ENCODE measurements at places on chromosomes 3 and 15.

DNA sequence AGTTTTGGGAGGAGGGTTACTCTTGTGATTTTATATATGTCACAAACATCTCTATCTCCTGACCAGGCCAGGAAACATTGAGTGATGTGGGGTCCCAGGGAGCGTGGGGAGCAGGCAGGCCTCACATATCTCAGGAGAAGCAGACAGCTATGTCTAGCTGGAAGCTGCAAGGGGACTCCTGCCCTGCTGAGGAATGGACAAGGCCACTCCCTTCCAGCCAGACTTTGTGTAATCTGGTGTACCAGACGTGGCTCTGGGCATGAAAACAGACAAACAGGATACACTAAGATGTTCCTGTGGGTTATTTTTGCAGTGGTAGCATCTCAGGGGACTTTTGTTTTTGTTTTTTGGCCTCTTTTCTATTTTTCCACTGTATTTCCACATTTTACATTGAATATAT, 23.2 kb downstream of the CYP8B1 start:
- no peak for DNase-seq

- no peak for DNase-seq
These were observed 481.7 kb upstream of the TGFBR2 start for GRCh38 chr3:30124435-30125370.

- DNase-seq = no peak
These were observed 103.6 kb downstream of the FNDC3B start for GRCh38 chr3:172142864-172143451.

- no peak for DNase-seq
These were observed 28.3 kb downstream of the IDH3A start for GRCh38 chr15:78177447-78177873.

DNA sequence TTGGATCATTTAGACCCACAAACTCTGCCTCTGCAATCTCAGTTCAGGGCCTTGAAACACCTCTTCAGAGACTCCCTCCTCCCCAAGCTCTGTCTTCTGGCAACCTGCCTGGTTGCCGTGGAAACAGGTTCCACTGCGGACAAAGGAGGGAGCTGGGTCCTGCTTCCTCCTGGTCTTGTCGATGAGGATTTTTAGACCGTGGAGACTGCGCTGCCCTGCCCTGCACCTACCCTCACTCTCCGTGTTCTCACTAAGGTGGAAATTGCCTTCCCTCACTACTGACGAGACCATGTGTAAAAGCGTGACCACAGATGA, at the start of gene RTP1:
Gene RTP1, plus strand, starts transcription at position 152 of the 315 bp plus-strand sequence. Its CDS starts 30 bp downstream, at position 182.
- no peak for DNase-seq

GRCh38 chr3:12897381-12898289, 56.3 kb upstream of the RPL32 start:
- no peak for DNase-seq

DNA sequence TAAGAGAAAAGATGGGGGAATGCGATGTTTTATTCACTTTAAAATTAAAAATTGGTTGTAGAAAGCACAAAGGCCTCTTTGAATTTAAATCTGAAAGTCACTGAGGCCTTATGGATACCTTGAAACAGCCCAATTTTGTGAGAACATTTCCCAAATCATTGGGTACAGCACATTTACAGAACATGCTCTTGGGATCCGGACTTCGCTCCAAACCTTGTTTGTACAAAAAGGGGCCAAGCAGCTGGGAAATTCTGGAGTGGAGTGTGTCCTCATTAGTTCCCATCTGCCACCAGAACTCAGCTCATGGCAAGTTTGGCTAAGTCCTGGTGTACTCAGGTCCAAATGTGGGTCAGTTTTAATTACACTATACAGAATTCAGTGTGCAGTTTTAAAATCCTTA, 254.2 kb downstream of the ZBTB20 start:
- DNase-seq = no peak

- DNase-seq = no peak
These were observed 218.6 kb downstream of the GREM1 start for GRCh38 chr15:32936283-32936918.

DNA sequence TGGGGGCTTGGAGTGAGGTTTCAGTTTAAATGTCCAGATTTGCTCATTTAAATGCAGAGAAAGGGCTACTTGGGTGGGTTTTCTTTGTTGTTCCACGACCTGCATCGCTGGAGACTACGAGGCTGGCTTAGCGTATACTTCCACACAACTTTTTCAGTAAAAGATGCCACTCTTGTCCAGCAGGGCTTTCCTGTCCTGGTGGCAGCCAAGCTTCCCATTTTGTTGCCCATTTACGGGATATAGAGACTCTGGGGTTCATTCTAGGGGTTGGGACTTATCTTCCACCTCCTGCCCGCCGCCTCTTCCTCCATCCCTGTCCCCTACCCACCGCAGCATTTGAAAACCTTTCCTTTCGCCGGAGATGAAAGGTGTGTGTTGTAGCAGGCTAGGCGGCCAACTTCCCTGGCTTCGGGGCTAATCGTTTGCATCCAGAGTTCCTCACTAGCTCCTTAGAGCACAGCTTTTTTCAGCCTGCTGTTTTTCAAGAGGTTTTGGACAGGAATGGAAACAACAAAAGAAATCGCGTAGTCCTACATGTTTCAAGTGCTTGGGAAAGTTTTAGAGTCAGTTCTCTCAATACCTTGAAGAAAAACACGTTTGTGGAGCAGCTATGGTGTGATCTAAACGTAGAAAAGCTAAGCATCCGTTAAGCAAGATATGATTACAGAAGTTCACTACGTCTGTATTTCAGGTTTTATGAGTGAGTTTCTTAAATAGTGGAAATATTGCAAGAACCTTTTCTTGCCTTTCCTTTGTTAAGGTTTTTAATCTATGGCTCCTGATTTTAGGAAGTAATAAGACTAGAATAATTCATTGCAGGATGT, 843 bp downstream of the CHRNA5 start:
- DNase-seq = no peak

- DNase-seq = peak; percentile 11
These were observed 51.9 kb downstream of the SPSB4 start for GRCh38 chr3:141103067-141103466.

DNA sequence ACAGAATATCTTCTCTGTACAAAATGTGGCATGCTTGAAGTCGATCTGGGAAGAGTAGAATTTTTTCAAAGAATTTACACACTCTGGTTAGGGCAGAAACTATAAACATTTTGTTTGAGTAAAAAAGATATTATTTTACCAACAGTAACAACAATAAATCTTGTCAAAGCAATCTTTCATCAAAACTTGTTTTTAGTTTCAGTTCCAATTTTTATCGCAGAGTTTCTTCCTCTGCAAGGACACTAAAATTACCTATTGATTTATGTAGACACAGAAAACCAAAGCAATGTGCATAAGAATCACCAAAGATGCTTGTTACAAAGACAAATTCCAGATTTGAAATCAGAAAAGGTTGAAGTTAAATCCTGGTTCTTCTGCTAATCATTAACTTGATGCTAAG, 61.9 kb downstream of the CGGBP1 start:
- no peak for DNase-seq

DNA sequence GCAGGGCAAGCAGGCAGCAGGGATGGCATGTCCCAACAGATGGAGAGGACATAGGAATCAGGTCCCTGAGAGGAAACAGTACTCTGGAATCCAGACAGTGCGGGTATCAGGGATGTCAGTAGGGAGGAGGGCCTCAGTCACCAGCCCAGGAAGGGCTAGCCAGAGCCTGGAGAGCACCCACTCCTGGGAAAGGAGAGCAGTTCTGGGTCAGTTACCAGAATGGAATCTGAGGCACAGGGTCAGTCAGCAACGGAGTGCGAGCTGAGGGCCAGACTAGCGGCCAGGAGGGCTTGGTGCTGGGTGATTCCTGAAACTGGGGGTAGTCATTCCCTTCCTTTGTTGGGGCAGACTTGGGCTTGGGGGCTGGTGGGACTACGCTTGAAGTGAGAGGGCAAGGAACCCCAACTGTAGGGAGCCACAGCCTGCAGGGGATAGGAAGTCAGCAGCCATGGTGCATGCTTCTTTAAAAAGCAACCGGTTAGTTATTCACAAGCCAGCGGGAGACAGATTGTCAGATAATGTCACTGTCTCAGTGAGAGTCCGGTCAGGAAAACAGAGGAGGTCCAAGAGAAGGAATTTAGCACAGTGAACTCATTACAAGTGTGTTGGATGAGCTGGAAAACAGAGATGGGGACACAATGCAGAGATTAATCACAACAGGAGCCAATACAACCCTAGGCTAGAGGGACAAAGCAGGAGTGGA, 27.9 kb downstream of the PLA1A start:
- DNase-seq = no peak

DNA sequence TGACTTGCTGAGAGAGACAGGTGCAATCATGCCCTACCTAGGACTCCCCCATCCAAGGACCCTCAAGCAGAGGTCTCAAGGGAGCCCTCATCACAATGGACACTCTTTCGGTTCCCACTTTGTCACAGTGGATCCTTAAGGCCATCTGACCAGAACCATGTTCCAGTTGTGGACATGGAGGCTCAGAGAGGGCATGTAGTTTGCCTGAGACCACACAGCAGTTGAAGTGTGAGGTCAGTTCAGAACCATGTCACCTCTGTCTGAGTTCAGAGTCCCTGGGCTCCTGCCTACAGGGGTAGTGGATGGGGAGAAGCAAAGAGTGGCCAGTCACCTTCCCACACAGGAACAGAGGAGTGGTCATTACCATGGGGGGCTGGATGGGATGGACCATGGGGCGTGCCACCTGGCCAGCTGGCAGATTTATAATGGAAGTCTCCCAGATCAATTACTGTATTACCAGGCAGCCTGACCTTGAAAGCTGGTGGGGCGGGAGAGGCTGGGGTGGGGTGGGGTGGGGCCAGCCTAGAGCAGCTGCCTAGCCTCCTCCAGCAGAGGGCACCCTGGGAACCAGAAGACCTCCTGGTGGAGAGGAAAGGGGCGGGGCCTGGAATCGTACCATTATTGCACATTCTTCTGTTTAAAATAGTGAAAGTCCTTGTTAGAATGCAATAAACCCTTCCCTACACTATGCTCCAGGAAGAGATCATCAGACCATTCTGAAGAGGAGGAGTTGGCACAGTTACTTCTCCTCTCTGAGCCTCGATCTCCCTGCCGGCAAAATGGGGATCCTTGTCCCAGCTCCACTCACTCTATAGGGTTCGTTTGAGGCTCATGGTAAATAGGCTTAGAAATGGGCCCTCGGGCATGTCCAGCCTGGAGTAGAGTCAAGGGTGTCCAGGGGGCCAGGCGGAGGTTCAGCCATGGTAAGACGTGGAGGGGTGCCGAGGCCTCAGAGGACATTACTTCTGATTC, 26.9 kb upstream of the LINGO1 start:
- DNase-seq = no peak

DNA sequence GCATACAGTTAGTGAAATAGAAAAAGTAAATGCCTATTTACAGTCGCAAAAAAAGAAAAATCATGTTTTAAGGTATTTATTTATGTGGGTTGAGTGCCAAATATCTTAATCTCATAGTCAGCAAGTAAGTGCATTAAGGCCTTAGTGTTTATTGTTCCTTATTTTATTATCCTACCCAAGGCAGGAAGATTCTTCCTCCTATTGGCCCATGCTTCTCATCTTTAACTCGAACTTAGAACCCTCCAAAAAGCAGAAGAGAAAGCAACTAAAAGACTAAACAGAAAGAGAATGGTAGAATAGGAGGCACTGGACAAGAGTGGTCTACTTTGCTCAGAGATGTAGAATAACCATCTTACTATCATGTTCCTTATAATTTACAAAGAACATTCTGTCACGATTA, 7.5 kb downstream of the RFX7 start:
- no peak for DNase-seq

GRCh38 chr3:184258926-184259325, 2.4 kb downstream of the CAMK2N2 start:
- no peak for DNase-seq

DNA sequence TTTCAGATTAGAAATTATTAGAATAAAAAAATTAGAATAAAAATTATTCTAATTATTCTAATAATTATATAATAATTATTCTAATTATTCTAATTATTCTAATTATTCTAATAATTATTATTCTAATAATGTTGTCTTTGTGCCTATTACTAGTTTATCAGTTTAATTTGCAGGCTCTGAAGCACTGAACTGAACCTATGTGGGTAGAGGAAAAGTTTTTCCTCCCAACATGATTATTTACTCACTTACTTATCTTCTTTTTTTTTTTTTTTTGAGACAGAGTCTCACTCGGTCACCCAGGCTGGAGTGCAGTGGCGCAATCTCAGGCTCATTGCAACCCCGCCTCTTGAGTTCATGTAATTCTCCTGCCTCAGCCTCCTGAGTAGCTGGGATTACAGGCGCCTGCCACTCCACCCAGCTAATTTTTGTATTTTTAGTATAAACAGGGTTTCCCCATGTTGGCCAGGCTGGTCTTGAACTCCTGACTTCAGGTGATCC, 39.7 kb upstream of the C15orf39 start:
- no peak for DNase-seq

DNA sequence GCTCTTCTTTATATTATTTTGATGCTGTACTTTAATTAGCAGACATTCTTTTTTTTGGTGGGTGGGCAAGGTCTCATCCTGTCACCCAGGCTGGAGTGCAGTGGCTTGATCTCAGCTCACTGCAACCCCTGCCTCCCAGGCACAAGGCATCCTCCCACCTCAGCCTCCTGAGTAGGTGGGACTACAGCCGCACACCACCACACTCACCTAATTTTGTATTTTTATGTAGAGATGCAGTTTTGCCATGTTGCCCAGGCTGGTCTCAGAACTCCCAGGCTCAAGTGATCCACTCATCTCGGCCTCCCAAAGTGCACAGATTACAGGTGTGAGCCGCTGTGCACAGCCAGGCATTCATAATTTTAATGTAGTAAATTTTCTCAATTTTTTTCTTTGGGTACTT, 608.1 kb downstream of the ZNF385D start:
- no peak for DNase-seq

DNA sequence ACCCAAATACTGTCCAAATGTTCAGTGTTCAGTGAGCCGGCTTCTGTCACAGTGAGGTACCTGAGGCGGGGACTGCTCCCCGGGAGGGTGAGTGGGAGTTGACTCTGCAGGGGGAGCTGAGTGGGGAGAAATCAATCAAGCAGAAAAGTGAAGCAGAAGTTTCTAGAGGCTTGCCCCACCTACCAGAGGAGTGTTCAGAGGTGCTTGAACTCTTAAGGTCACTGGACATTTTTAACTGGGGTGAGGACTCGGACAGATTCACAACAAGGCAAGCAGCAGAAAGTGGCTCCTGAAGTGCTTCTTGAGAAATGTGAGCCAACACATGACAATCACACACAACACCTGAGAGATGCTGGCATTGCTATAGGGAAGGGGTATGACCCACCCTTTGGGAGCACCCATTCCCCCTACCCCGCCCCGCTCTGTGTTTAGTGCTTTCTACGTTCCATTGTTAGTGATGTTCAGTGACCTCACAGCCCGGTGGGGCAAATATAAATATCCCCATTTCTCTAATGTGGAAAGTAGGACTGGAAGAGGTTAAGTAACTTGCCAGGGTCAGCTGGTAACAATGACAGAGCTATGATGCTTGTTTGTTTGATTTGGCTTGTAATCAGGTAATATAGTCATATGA, 48.6 kb upstream of the AKAP13 start:
- DNase-seq = no peak
